ENCODE measurements at places on chromosomes 1 and 21.

DNA sequence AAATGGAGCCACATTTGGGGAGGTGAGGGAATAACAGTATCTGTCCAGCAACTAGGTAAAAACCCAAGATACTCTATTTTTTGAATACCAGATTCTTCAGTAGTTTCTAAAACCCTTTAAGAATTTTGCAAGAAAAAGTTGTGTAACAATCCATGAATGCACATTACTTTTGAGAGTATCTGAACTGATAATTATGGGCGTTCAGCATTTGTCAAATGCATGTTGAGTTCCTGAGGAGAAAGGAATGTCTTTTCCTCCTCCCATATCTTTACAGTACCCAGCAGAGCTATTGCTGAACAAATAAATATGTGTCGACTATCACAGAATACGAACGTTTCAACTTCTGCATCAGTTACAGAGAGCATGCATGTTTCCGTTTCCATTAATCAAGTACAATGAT is 104.5 kb downstream of the PCNX2 start:
- H3K27ac ChIP-seq, result no peak overlapping the region
- no peaks in the 10 kb centered on the region for H3K27me3 ChIP-seq
- no peak for DNase-seq
- no peak overlapping the region for H3K4me3 ChIP-seq
- peaks cover 8% of the 10 kb centered on the region for H3K4me1 ChIP-seq

- no peak for DNase-seq
- peaks cover 23% of the 10 kb centered on the region for H3K36me3 ChIP-seq
- H3K27ac ChIP-seq, result no peak overlapping the region
- peak overlapping the region; percentile 87 for H3K4me3 ChIP-seq
These were observed 2.3 kb downstream of the ETS2 start for GRCh38 chr21:38807986-38808385.

GRCh38 chr1:160779626-160780397 is 16.2 kb upstream of the LY9 start:
- H3K36me3 ChIP-seq, result no peaks in the 10 kb centered on the region
- H3K27me3 ChIP-seq, result peaks cover 5% of the 10 kb centered on the region
- H3K4me1 ChIP-seq, result peaks cover 32% of the 10 kb centered on the region

- H3K27me3 ChIP-seq, result peaks cover 6% of the 10 kb centered on the region
- no peaks in the 10 kb centered on the region for H3K36me3 ChIP-seq
- H3K27ac ChIP-seq, result no peak overlapping the region
- no peak for DNase-seq
- no peak overlapping the region for H3K4me3 ChIP-seq
These were observed 6.3 kb downstream of the COL16A1 start for GRCh38 chr1:31697369-31697984.

- no peaks in the 10 kb centered on the region for H3K4me1 ChIP-seq
- H3K27ac ChIP-seq, result no peak overlapping the region
- H3K4me3 ChIP-seq, result no peak overlapping the region
- no peaks in the 10 kb centered on the region for H3K27me3 ChIP-seq
These were observed 38.8 kb upstream of the EPHA8 start for GRCh38 chr1:22524481-22524880.

GRCh38 chr1:4621646-4622045 is 32.8 kb upstream of the AJAP1 start:
- H3K4me3 ChIP-seq, result no peak overlapping the region
- H3K4me1 ChIP-seq, result no peaks in the 10 kb centered on the region
- H3K36me3 ChIP-seq, result no peaks in the 10 kb centered on the region

- H3K27ac ChIP-seq, result peak within 1 kb of the TSS; percentile 90
- peaks cover 21% of the 10 kb centered on the region for H3K4me1 ChIP-seq
- H3K27me3 ChIP-seq, result no peaks in the 10 kb centered on the region
- H3K4me3 ChIP-seq, result peak within 1 kb of the TSS; percentile 94
- H3K36me3 ChIP-seq, result peaks cover 1% of the 10 kb centered on the region
These were observed at the start of gene KLHDC9 for GRCh38 chr1:161098210-161099068. Gene KLHDC9, plus strand, starts transcription at chr1:161098361. Its CDS starts 175 bp downstream, at chr1:161098536.

- H3K4me3 ChIP-seq, result no peak overlapping the region
- no peak overlapping the region for H3K27ac ChIP-seq
- H3K4me1 ChIP-seq, result no peaks in the 10 kb centered on the region
- no peaks in the 10 kb centered on the region for H3K36me3 ChIP-seq
These were observed 21.9 kb downstream of the MT1HL1 start for GRCh38 chr1:236982380-236982779.

DNA sequence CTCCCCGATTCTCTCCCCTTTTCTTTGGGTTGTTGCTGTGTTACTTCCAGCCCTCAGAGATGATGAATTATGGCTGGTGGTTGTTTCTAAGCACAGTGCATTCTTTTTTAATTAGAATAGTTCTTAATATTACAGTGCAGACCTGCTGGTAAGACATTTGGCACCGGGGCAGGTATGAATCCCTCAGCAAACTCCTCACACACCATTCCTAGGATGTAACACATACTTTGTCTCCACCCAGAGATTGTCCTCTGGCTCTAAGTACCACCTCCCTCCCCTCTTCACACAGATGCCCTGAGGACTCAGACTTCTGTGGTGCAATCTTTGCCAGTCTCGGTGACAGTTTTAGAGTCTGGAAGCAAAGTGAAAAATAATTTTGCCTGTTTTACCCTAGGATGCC is 143.1 kb downstream of the HLX start:
- no peaks in the 10 kb centered on the region for H3K36me3 ChIP-seq
- no peak overlapping the region for H3K27ac ChIP-seq
- no peak for DNase-seq
- H3K4me3 ChIP-seq, result no peak overlapping the region
- no peaks in the 10 kb centered on the region for H3K4me1 ChIP-seq
- no peaks in the 10 kb centered on the region for H3K27me3 ChIP-seq

- H3K36me3 ChIP-seq, result no peaks in the 10 kb centered on the region
- DNase-seq, result no peak
These were observed 481.4 kb downstream of the SETD4 start for GRCh38 chr21:35578831-35579471.

DNA sequence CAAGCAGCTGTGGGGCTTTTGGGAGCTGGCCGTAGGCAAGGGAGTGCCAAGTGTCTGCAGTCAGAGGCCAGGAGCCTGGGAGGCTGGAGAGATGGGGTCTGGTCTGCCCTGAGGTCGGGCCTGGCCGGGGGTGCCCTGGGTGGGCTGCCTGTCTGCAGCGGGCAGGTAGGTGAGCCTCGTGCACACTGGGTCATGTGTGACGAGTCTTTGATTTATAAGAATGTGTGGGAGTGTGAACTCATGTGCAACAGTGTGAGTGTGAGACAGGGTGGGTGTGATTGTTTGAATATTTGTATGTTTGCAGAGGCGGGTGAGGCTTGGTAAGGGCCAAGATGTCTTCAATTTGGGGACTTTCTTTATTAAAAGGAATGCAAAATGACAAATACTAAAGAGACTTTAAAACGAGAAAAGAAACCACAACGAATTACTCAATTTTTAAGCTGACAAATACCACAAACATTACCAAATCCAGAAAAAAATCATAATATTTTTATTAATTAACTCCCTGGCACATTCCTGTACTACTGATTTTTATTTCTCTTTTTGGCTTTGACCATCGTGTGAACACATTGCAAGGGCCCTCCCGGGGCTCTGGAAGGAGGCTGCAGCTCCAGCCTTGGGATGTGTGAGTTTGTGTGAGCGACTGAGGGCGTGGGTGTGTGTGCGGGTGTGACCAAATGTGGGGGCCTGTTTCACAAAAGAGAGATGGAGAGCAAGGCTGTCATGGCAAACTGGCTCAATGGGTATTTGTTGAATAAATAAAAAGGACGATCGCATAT is 110.3 kb upstream of the WNT4 start:
- DNase-seq, result no peak
- peaks cover 11% of the 10 kb centered on the region for H3K27me3 ChIP-seq
- H3K36me3 ChIP-seq, result no peaks in the 10 kb centered on the region
- no peak overlapping the region for H3K27ac ChIP-seq
- no peaks in the 10 kb centered on the region for H3K4me1 ChIP-seq
- no peak overlapping the region for H3K4me3 ChIP-seq

GRCh38 chr1:203158960-203159665 is 16.5 kb downstream of the MYBPH start:
- no peaks in the 10 kb centered on the region for H3K4me1 ChIP-seq
- DNase-seq, result no peak
- no peaks in the 10 kb centered on the region for H3K36me3 ChIP-seq
- peaks cover 20% of the 10 kb centered on the region for H3K27me3 ChIP-seq
- no peak overlapping the region for H3K4me3 ChIP-seq
- no peak overlapping the region for H3K27ac ChIP-seq

GRCh38 chr1:187759825-187760333 is 931.1 kb downstream of the PLA2G4A start:
- no peaks in the 10 kb centered on the region for H3K27me3 ChIP-seq
- no peak overlapping the region for H3K27ac ChIP-seq
- no peak overlapping the region for H3K4me3 ChIP-seq
- no peak for DNase-seq
- H3K36me3 ChIP-seq, result no peaks in the 10 kb centered on the region
- no peaks in the 10 kb centered on the region for H3K4me1 ChIP-seq

GRCh38 chr1:109642626-109643025 is 13.3 kb upstream of the GSTM4 start:
- no peak for DNase-seq
- no peaks in the 10 kb centered on the region for H3K36me3 ChIP-seq
- peaks cover 8% of the 10 kb centered on the region for H3K4me1 ChIP-seq

- no peak overlapping the region for H3K27ac ChIP-seq
- peaks cover 1% of the 10 kb centered on the region for H3K36me3 ChIP-seq
- no peak for DNase-seq
- peaks cover 1% of the 10 kb centered on the region for H3K27me3 ChIP-seq
- H3K4me3 ChIP-seq, result peak overlapping the region; percentile 22
- peaks cover 16% of the 10 kb centered on the region for H3K4me1 ChIP-seq
These were observed 161.7 kb downstream of the PBX1 start for GRCh38 chr1:164720440-164721227.

DNA sequence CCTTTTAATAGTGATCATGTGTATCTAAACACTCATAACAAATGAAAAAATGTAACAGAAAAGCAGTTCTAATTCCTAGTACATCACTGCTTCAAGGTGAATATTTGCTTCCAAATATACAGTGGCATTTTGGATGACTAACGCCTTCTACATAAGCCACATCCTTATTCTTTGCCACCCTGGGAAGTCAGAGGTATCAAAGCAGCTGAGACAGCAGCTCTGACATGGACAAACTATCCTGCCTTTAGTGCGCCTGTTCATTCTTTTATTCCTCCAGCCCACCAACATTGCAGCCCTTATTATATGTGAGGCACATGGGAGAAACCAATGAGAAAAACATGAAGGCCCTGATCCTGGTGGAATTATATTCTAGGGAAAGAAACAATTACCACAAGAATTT is 183.0 kb downstream of the APP start:
- no peaks in the 10 kb centered on the region for H3K4me1 ChIP-seq
- H3K27ac ChIP-seq, result no peak overlapping the region
- H3K36me3 ChIP-seq, result peaks cover 2% of the 10 kb centered on the region
- no peak for DNase-seq

GRCh38 chr1:30049748-30050296 is 673.6 kb downstream of the MATN1 start:
- no peaks in the 10 kb centered on the region for H3K36me3 ChIP-seq
- H3K27me3 ChIP-seq, result peaks cover 8% of the 10 kb centered on the region
- no peak overlapping the region for H3K4me3 ChIP-seq
- no peaks in the 10 kb centered on the region for H3K4me1 ChIP-seq
- H3K27ac ChIP-seq, result no peak overlapping the region
- no peak for DNase-seq

DNA sequence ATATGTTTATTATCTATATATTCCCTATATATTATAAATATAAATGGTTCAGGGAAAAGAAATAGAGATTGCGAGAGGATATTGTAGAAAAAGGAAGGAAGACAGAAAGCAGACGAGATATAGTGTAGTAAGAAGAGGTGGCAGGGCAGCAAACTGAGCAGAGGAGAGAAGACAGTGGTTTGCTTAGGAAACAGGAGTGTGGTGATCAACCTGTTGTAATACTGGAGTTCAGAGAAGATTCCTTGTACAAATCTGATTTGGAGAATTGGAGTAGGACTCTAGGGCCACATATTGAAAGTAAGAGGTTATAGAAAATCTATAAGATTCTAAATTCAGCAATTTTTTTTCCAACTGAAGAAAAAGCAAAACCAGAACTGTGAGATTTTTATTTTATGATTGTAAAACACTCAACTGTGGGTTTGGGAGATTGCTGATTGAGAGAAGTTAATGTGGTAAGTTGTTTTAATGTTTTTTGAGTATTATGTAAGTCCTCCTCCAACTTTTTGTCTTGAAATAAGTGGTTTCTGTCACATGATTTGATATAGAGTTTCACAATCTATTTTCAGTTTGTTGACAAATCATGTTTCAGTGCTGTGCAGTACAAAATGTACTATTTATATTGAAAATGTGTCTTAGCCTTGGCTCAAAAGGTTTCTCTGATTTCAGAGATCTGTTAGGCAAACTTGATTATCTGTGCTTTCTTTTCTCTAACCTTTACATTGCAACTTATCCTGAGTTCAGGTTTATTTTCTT is 9.6 kb upstream of the AMY2B start:
- DNase-seq, result no peak
- H3K36me3 ChIP-seq, result peaks cover 3% of the 10 kb centered on the region
- H3K4me1 ChIP-seq, result peaks cover 2% of the 10 kb centered on the region
- H3K27me3 ChIP-seq, result no peaks in the 10 kb centered on the region
- no peak overlapping the region for H3K27ac ChIP-seq

DNA sequence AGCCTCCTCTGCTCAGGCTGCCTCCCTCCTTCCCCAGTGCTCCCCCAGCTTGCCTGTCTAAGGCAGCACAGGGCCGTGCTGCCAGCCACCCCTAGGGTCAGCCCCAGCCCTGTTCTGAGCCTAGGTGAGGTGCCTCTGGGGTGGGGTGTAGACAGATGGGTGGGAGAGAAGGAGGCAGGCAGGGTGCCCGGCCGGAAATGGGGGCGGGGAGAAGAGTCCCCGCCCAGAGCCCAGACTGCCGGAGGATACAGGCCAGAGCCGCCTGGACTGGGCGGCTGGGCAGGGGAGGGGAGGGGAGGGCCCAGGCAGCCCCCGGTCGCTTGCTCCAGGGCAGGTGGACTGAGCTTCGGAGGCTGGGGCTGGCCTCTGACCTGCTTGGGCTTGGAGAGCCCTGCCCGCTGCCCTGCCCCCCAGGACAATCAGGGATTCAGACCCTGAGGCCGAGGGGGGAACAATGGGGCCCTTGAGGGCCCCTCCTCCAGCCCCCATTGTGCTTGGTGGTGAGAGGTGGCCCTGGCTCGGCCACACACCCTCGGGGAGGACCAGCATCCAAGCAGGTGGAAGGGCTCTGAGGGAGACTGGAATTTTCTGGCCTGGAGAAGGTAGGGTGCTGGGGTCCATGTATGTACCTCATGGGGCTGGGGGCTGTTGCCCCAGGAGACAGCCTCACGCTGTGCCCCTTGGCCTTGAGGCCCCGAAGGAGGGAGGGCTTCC is at the start of gene GJC2:
GJC2 (plus strand) TSS at position 525 of the 714 bp plus-strand sequence. CDS start 7,829 bp downstream, outside the sequence.
- H3K27me3 ChIP-seq, result no peaks in the 10 kb centered on the region
- no peaks in the 10 kb centered on the region for H3K36me3 ChIP-seq
- peak within 1 kb of the TSS; percentile 4 for H3K27ac ChIP-seq
- no peak within 1 kb of the TSS for H3K4me3 ChIP-seq
- peak; percentile 24 for DNase-seq

DNA sequence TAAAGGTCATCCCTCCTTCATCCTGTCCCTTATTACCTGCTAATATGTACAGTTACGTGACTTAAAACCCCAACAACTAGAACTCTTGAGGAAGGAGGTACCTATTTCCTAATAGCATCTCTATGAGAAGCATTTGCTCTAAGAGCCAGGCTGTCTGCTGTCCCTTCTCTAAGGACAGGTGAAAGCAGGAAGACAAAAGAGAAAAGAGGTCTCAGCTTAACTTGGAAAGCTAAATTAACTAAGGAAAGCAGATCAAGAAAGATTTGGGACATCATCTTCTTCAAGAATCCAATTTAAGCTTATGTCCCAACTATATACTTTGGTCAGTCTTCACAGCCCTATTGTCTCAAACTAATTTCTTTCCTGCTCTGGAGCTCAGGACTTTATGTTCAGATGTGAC is 2.9 kb downstream of the EGLN1 start:
- peak overlapping the region; percentile 93 for H3K4me3 ChIP-seq
- H3K27ac ChIP-seq, result no peak overlapping the region
- peaks cover 37% of the 10 kb centered on the region for H3K36me3 ChIP-seq
- DNase-seq, result no peak

All from activated naive CD8-positive, alpha-beta T cell treated with anti-CD3 and anti-CD28 coated beads, Interleukin-2, amount 10 ng/mL, durations not matched to agents 7 days and 5 days (primary cell).